ENCODE measurements at places on chromosomes 3 and 15.

GRCh38 chr15:96362755-96363651 lies 32.5 kb downstream of the NR2F2 start:
- peak; percentile 47 for DNase-seq

DNA sequence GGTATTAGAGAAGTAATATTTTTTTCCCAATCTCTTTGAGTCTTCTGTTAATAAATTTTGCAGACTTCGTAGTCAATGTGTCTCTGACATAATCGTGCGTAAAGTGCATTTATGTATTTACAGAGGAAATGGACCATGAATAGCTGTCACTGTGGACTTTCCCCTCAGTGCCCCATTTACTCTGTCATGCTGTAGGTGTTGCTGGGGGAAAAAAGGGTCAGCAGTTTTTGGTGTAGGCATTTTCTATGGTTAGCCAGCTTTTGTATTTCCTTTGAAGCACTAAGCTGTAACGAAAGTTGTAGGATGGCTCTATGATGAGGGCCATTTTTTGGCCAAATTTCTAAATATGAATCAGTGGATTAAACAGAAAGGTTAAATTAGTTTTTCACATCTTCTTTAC lies 598.4 kb downstream of the FGF12 start:
- DNase-seq, result no peak

- no peak for DNase-seq
Measured at GRCh38 chr3:107062787-107063186, 314.5 kb upstream of the CCDC54 start.

DNA sequence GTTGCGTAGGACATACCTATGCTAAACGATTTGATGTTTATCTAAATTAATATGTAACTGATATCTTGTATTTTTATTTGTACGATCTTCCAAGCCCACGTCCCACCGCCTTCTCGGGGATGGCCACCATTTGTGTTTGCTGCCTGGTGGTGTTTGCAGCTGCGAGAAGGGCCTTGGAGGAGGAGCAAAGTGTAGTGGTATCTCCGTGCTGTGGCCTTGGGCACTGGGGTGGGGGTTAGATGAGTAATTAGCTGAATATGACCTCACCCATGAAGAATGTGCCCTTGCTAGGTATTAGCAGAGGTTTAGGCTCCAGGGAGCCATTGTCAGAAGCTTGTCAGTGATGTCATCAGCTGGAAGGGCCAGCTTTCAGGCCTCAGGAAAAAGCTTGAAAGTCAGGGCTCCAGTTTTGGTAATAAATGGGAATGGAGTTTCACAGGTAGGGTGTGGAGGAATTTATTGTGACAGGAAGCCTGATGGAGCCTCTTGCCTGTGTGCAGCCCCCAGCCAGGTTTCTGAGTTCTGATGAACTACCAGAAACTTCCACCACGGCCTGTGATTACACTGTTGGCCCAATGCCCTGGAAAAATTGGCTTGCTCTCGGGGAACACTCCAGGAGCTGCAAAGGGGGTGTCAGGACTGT lies 41.0 kb downstream of the FLNB start:
- DNase-seq, result peak; percentile 79

DNA sequence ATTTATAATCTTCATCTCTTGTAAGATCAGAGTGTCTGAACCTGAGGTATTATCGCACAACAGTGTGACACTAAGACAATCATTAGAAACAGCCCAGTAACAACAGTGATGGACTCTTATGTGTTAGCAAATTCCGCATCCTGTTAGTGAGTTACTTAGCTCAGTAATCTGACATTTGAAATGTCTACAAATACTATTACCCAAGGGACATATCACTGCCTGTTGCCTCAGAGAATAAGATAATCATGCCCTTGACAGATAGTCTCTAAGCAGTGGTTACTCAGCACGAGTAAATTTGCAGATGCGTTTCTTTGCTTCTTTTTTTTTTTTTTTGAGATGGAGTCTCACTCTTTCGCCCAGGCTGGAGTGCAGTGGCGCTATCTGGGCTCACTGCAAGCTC lies 13.4 kb upstream of the RTP1 start:
- DNase-seq, result peak; percentile 19

DNA sequence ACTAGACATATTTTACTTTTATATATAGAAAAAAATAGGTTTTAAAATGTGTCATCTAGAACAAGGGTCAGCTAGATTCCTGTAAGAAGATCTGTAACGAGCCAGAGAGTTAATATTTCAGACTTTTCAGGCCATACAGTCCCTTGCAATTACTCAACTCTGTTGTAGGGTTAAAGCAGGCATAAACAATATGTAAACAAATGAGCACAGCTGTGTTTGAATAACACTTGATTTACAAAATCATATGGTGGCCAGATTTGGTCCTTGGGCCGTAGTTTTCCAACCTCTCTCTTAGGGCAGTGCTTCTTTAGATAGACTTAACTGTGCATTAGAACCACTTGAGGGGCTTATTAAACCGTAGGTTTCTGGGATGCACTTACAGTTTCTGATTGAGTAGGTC lies 19.6 kb downstream of the LRRC57 start:
- peak; percentile 71 for DNase-seq

GRCh38 chr15:73330206-73331051 lies 38.3 kb downstream of the HCN4 start:
- DNase-seq, result no peak

- no peak for DNase-seq
Measured at GRCh38 chr3:30034246-30034991, 572.0 kb upstream of the TGFBR2 start.

- DNase-seq, result no peak
Measured at GRCh38 chr3:4021162-4021561, 221.9 kb downstream of the LRRN1 start.

DNA sequence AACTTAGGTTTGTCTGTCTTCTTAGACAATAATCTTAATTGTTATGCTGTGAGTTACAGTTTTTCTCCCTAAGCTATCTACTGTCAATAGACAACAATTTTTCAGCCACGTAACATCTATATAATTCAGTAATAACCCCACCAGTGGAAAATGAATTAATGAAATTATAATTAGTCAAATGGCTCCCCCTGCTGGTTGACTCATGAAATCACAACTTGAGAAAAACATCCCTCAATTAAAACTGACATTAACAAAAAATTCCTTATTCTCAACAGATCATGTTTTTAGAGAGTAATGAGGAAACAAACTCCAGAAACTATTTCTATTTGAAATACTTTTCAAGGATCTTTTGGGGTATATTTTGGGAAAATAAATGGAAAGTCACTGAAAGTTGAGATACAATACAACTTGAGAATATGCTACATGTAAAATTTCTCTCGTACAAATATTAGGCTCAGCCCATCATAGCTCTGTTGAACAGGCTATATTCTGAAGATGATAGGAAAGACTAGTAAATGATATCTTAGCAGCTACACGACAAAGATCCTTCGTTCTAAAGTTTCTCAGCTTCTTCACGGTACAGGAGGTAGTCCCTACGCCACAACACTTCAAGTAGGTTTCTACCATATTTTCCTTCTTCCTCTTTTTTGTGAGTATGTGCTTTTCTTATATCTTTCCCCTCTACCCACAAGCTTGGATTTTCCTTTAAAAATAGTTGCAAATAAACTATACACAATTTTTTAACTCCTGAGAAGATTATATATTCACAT lies 20.7 kb downstream of the PPP1R2 start:
- peak; percentile 51 for DNase-seq

GRCh38 chr3:54940971-54941370 lies 13.1 kb upstream of the LRTM1 start:
- DNase-seq, result no peak

DNA sequence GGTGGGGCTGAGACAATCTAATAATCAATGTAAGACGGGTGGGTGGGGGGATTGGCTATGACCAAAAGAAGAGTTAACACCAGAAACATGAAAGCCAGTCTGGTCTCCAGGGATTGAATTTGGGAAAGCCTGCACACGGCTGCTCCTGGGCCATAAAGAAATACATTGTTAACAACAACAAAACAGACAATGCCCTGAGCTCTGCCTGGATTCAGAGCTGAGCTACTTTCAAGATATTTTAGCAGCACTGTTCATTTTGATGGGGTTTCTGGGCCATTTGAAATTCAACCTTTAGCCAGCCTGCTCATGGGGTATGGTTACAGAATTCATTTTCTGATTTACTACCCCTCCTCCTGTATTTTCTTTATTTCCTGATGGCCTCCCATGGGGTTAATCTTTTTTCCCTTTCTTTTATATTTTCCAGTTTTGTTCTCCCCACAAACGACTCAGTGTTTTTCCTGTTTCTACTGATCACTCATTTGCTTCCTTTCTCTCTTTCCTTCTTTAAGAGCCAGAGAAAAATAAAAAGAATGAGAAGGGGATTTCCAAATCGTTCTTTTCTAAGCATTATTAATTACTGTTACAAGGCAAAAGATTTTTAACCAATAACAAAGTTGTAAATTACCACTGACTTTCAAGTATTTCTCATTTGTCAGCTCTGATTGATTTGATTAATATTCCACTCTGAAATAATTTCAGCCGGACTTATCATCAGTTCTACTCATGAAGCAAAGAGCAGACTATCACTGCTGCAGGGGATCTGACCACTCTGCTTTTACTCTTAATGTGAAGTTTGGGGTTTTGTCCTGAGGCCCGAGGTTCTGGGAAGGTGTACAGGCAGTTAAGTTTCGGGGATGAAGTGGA lies 19.6 kb downstream of the NR2F2 start:
- DNase-seq, result peak; percentile 24

- no peak for DNase-seq
Measured at GRCh38 chr15:59668556-59668955, 11.2 kb upstream of the GTF2A2 start.

DNA sequence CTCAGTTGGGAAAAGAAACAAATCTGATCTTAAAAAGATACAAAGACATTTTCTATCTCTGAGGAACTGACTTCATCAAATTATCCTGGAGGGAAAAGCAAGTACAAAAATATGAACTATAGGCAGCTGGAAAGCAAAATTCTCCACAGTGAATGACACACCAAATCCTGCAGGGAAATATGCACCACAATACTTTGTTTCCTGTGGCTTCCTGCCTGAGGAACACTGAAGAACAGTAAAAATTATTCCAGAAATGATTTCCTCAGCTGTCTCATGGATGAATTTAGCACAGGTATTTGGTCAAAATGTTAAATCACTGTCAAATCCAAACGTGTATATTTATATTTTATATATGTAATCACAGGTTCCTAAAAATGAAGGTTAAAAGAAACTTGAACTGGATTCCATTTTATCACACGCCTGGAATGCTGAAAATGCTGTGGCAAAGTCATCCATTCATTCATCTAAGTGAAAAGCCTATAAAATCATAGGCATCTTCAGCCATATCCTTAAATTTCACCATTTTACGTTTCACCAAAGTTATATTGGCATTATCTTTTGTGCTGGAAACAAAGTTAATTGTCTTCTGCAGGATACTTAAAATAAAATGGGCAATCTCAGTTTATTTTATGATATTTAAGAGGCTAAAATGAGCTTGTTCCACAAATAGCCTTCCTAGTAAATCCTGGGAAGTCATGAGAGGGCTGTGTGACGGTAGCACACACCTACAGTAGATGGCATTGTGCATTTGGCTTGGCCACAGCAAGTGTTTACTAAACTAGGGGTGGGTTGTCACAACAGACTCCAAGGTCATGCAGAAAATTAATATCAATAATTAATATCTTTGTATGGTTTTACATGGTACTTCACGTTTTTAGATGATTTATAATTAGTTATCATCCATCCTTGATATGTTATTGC lies 19.3 kb upstream of the TSC22D2 start:
- no peak for DNase-seq

DNA sequence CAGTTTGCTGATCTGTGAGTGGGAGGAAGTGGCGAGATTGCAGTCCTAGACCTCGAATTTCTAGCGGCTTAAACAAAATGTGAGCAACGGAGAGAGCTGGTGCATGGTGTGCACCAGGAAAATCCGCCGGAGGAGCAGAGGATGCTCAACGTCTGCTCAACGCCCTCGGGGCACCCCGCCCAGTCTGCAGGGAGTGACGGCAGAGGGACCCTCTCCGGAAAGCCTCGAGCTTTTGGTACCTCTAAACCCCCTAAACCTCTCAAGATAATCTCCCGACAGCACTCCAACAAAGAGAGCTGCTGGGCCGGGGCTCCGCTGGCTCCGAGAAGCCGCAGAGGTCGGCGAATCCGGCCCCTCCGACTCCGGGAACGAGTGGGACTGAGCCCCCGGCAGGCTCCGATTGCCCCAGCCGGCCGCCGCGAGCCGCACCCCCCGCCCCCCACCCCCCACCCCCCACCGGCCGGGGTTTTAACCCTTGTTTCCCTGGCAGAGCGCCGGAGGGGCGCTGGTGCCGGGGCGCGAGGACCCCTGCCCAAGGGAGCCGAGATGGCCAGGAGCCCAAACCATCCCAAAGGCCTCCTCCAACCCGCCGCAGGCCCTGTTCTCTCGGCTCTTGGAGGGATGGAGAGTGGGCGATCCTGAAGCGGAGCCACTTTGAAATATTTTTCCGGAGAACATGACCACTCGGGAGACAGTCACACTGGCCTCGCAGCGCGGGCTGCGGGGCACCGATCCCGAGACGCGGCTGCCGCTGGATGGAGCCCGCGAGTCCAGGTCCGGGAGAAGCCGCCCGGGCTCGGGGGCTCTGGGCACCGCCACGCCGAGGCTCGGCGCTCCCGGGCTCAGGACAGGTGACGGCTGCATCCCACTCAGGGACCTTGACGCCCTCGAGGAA lies 1.5 kb downstream of the MEGF11 start:
- peak; percentile 42 for DNase-seq

- no peak for DNase-seq
Measured at GRCh38 chr3:20787005-20787404, 601.0 kb upstream of the SGO1 start.

GRCh38 chr3:130981469-130981868 lies 45.2 kb downstream of the ASTE1 start:
- DNase-seq, result no peak

- peak; percentile 41 for DNase-seq
Measured at GRCh38 chr15:89680282-89680873, 1.2 kb upstream of the PLIN1 start.

GRCh38 chr15:36501063-36501678 lies 78.3 kb upstream of the CDIN1 start:
- DNase-seq, result peak; percentile 66

DNA sequence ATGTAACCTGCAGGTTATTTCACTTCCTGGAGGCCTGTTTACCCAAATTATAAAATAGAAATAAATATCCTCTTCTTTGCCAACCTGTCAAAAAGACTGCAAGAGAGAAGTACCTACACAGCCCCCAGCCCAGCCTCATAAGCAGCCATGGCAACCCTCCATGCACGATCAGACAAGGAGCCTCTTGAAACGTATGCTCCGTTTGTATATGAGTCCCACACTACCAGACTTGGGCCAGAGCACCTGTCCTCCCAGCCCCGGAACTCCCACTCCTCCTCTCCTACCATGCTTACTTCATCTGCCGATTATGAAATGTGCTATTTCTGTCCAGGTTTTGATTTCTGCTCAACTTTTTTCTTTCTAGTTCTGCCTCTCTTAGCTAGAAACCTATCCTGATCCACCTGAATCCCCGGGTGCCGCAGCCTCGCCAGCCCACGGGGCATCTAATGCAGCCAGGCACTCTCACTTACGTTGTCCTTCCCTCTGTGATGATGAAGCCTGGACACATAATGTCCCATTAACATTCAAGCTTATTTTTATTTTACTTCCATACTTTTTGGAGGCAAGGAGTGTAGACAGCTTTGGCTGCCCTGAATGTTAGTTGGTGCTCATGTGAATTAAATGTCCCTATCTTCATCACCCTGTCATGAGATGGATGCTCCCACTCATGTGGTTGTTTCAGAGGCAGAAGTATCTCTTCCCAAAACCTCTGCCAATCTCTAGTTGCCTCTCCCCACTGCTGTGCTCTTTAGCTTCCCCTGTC lies 73.8 kb downstream of the MB21D2 start:
- DNase-seq, result no peak

Data from fibroblast of villous mesenchyme (primary cell).